ENCODE measurements at places on chromosomes 6 and 20.

DNA sequence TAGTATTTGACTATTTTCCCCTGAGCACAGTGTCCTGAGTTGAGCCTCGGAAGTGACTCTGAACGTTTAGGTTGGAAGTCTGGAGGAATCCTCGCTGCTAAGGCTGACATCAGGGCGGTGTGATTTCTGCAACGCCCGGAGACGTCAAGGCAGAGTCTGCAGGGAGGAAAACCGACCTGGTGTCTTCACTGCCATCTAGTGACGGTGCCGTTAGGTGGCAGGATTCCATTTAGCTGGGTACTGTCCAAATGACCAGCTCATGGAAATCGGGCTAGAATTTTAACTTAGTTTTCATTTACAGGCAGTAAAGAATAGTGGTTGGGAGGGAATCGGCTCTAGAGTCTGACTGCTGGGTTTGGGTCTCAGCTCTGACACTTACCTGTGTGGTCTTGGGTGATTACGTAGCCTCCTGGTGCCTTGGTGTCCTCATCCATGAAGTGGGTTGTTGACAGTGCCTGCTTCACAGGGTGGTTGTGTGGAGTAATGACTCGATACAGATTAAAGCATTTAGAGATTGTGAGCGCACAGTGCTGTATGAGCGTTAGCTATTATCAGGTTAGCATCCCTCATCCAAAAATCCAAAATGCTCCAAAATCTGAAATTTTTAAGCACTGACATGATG lies 35.0 kb downstream of the FOXF2 start:
- DNase-seq, result peak; percentile 56

DNA sequence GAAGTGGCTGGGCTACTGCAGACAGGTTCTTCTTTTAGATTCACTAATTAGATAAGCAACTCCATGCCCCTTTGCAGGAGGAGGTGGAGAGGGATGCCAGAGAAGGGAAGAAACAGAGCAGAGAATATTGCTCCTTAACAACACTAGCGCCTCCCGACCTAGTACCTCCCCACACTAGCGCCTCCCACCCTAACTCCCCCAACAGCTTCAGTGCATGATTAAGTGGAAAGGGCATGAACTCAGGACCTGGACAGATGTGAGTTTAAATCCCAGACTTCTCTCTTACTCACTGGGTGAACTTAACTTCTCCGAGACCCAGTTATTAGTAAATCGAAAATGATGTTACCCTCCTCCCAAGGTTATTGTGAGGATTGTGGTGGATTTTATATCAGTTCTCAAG lies 25.7 kb downstream of the STX11 start:
- DNase-seq, result no peak

DNA sequence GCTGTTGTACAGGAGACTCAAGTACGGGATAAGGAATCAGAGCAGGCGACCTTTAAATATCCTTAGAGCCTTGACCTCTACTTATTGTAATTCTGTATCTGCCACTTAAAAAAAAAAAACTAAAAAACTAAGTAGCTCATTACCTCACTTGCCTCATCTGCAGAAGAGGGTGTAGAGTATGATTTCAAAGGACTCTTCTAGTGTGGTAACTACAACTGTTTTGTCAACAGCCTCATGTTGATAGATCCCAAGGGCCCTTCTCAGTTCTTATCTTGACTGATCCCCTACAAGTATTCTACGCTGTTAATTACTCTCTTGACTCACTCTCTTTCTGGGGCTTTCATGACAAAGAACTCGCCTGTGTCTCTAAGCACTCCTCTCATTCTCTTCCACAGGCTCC lies 16.7 kb upstream of the PDYN start:
- no peak for DNase-seq

DNA sequence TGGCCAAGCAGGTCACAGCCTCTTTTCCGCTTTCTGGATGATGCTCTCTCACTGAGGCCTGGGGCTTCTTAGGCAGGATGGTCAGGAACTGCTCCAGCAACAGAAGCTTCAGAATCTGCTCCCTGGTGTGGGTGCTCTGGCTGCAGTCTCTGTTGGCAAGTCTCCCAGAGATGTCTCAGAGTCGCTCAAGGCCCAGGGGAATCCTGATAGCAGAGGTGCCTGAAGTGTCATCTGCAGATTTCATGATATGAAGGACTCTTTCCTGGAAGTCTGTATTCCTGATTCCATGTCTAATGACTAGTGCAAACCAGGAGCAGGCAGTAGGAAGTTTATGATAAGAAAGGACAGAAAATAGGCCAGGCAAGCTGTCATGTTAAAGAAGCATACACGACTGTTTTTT lies 20.3 kb downstream of the ZSCAN31 start:
- no peak for DNase-seq
